ENCODE measurements at places on chromosomes 2 and 18. TPM values are rescaled to one million over a fixed set of nuclear protein-coding genes. Genes with fewer than 3 reads are reported as not detected.

The TBR1 gene
- not detected for total RNA-seq

The ANKRD62 gene
- under 0.01 TPM for total RNA-seq

The HOXD13 gene
- not detected for total RNA-seq

The MROH2A gene
- total RNA-seq, result not detected

The DSEL gene
- 3.5 TPM for total RNA-seq

The MYO1B gene
- 405 TPM for total RNA-seq

The CRYGC gene
- total RNA-seq, result not detected

The RPIA gene
- total RNA-seq, result 6.2 TPM

The HTR2B gene
- total RNA-seq, result not detected

The HEATR5B gene
- total RNA-seq, result 27.3 TPM

The DNAJC5G gene
- total RNA-seq, result not detected

The GAL3ST2 gene
- total RNA-seq, result not detected

The OR6B2 gene
- total RNA-seq, result not detected

The R3HDM1 gene
- total RNA-seq, result 6.2 TPM

The SCG2 gene
- 0.28 TPM for total RNA-seq

The SP140 gene
- total RNA-seq, result under 0.01 TPM

The KCNK3 gene
- total RNA-seq, result not detected

The MC5R gene
- total RNA-seq, result not detected

The ANKRD44 gene
- 1.0 TPM for total RNA-seq

The SCN2A gene
- total RNA-seq, result 0.64 TPM

The GPR39 gene
- total RNA-seq, result 2.7 TPM

The SCYGR4 gene
- total RNA-seq, result not detected

Measured in nasal cavity respiratory epithelium epithelial cell of viscerocranial mucosa (primary cell).